Kidney capillary endothelial cell (primary cell): ENCODE measurements at places on chromosomes 7 and 10.

DNA sequence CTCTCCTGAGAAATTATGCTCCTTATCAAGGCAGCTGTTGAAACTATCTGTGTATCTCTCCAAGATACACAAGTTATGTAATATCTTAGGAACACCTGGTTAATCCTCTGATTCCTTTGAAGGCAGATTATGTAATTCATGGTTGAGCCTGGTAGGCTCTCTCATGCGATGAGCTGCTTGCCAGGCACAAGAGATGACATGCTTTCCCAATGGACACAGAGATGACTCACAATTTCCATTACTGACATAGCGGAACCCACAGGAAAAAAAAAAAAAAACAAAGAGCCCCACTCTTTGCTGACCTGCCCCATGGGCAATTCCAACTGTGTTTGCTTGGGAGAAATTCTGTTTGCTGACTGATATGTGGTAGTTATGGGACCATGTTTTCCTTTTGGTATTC, 736.4 kb upstream of the PHF14 start:
- no peak for DNase-seq

- DNase-seq: no peak
These were observed 162.6 kb downstream of the RAB11FIP2 start for GRCh38 chr10:117884093-117884492.

DNA sequence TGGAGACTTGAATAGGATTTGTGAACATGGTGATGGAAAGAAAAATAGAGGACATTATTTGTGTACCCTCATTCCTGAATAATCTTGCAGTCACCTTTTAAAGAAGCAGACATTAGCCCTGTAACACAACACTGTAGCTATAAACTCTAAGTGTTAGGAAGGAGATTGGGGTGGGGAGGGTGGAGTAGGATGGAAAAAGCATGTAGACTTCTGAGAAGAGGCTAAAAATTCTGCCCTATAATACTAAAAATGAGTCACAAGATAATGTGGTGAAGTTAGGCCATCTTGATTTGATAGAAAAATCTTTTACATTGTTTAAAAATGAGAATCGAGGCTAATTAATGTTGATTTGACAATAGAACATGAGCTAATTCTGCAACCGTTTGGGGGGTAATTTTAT, 128.8 kb downstream of the LCOR start:
- DNase-seq: no peak

DNA sequence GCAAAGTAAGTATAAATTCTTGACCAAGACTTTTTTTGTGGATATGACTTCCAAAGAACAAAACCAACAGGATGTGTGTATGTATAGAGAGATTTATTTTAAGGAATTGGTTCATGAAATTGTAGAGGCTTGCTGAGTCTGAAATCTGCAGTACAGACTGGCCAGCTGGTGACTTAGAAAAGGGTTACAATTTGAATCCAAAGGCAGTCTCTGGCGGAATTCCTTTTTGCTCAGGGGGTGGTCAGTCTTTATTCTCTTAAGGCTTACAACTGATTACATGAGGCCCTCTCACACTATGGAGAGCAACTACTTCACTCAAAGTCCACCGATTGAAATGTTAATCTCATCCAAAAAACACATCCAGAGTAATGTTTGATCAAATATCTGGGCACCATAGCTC, 100.1 kb upstream of the IMMP2L start:
- DNase-seq: no peak

- DNase-seq: peak; percentile 17
These were observed 73.6 kb downstream of the OTUD1 start for GRCh38 chr10:23512355-23513058.

DNA sequence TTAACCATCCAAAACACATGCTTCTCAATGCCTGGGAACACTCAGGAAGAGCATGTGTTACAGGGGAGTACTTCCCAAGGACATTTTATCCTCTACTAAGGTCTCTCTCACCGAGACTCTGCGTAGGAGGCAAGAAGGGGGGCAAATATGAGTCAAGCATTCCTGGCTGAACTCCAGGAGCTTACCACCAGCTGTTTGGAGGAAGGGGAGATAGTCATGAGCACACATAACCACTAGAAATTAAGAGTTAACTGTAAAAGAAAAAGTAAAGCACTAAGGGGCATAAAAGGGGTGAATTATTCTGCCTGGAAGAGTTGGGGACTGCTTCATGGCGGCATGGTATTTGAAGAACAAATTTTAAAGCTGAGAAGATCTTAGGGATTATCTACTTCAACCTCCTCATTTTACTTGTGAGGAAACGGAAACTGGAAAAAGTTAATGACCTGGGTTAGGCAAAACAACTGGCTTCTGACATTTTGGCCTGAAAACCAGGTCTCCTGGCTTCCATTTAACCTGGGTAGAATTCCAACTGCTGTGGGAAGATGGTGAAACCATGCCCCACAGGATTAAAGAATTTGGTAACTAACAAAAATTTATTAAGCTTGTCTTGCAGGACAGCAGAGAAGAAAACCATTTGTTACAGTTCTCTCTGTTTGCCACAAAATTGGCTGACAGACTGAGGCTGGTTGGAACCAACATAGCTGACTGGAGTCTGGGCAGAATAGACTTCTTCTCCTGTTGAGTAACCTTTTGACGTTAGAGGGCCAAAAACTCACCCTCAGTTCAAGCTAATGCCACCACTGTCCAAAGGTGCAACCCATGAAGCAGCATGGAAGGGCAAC, 85.5 kb downstream of the SLC25A13 start:
- DNase-seq: peak; percentile 74

DNA sequence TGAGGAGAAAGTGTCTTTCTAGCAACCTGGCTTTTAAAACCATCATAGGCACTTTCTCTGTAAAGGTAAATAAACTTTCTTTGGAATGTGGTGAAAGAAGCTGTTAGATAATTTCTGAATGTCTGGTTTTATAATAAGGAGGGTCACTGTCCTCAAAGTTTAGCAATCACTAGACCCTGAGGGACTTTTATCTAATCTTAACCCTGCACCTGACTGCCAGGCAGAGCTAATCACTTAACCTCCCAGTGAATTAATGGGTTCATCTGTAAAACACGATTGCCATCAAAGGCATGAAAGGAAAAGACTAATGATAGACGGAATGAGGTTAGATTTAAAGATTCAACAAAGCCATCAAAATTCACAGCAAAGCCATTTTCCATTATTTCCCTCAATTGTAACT, 553.8 kb downstream of the GRM8 start:
- no peak for DNase-seq

- DNase-seq: no peak
These were observed 91.2 kb upstream of the PITRM1 start for GRCh38 chr10:3263747-3264146.

GRCh38 chr10:101932183-101932582, 88.6 kb upstream of the KCNIP2 start:
- no peak for DNase-seq

GRCh38 chr7:95473276-95473985, 12.3 kb upstream of the ASB4 start:
- DNase-seq: no peak

- peak; percentile 93 for DNase-seq
These were observed 14.4 kb downstream of the TAS2R41 start for GRCh38 chr7:143492043-143492471.

DNA sequence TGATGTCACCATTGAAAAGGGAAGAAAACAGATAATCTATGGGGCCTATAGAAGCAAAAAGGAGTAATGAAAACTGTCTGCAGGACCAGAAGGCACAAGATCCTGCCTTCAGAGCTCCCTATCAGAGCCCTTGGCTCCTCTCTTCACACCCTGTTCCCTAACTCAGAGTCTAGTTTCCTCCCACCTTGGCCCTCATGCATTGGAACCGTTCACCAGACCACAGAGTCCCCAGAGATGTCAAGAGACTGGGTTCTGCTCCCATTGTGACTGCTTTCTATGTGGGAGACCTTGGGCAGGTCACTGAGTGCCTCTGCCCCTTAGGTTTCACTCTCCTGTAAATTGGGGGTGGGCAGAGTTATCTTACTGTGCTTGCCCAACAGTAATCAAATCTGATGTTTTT, 80.1 kb upstream of the RPA3 start:
- no peak for DNase-seq

DNA sequence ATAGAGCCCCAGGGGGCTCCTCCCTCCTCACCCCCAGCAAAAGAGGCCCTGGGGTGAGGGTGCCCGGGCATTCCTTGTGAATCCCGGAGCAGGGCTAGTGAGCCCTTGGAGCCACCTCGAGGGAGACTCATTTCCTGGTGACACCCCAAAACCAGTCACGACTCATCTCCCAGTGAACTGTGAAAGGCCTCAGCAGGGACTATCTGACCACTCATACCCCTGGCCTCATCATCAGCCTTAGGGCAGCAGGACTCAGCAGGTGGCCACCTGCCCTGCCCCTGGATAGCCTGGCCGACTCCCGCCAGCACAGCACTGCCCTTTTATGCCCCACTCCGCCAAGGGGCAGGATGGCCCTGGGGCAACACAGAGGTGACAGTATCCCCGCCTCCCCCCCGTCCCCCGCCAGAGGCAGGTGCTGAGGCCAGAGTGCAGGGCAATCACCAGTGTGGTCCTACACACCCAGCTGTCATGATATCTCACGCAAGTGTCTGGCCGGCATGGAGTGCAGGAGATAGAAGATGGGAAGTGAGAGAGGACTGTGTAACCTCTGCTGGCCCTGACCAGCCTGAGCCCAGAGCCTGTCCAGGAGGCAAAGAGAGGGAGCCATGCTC, 3.2 kb downstream of the SNCG start:
- DNase-seq: no peak

DNA sequence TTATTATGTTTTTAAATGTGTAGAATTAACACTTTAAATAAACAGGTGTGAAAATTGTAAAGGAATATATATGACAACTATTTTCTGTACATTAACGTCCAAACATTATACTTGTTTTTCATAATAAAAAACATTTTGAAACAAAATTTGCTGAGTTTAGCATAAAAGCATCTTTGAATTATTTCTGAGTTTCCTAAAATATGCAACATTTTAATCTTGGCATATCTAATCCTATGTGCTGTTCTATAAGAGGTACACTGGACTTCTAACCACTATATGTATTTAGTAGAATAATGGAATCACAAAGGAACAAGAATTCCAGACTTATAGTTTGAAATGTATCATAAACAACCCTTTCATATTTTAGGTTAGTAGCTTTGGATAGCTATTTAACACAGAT, 16.6 kb downstream of the AKAP9 start:
- DNase-seq: no peak

DNA sequence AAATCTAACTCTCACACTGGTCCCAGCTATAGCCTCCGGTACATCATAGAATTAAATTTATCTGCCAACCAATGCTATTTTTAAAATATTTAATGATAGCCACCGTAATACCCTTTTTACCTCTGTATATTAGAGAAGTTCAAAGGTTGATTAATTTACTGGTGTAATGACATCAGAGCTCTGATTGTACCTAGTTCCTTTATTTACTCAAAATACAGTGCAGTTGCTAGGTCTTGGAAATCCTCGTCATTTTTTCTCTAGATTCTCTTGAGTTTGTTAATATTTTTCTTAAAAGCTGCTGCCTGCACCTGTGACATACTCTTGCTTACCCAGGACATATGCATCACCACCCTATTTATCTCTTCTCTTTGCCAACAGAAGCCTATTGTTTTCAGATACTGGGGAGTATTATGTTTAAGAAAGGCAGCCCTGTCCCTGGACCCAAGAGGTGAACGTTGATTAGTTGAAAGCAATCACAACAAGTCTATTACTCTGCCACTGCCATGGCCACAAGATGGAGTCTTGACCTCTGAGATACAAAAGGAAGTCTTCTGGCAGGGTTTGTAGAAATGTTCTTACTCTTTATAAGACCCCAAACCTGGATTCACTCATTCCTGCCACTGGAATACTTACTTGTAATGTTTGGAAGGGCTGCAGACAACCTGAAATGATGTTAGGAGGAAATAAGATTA, 25.6 kb upstream of the TMEM26 start:
- DNase-seq: no peak

- no peak for DNase-seq
These were observed 123.7 kb upstream of the ADAM12 start for GRCh38 chr10:126511917-126512479.
